IMR-90 (cell line): ENCODE measurements at places on chromosomes 1 and 21. TPM values are rescaled to one million over a fixed set of nuclear protein-coding genes. Genes with fewer than 3 reads are reported as not detected.

- H3K27me3 ChIP-seq: peaks cover 6% of the 10 kb centered on the region
- H3K4me3 ChIP-seq: no peak overlapping the region
- H3K36me3 ChIP-seq: no peaks in the 10 kb centered on the region
These were observed 6.6 kb downstream of the MYBPH start for GRCh38 chr1:203168991-203169390.

GRCh38 chr21:38815060-38815405, 9.3 kb downstream of the ETS2 start:
- H3K4me1 ChIP-seq: peaks cover 25% of the 10 kb centered on the region
- DNase-seq: peak; percentile 95
- H3K4me3 ChIP-seq: no peak overlapping the region
- H3K27me3 ChIP-seq: no peaks in the 10 kb centered on the region

DNA sequence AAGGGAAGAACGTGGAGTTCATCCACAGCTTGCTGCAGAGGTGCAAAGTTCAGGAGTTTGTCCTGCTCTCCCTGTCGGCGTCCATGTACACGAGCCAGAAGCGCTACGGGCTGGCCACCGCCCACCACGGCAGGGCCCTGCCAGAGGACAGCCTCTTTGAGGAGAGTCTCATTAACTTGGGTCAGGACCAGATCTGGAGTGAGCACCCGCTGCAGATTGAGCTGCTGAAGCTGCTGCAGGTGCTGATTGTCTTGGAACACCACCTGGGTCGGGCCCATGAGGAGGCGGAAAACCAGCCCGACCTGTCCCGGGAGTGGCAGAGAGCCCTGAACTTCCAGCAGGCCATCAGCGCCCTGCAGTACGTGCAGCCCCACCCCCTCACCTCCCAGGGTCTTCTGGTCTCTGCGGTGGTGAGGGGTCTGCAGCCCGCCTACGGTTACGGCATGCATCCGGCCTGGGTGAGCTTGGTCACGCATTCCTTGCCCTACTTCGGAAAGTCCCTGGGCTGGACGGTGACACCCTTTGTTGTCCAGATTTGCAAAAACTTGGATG, 73.8 kb upstream of the MORC3 start:
- H3K27ac ChIP-seq: no peak overlapping the region
- peaks cover 5% of the 10 kb centered on the region; the same call in 1 of the 2 replicates for H3K4me1 ChIP-seq
- H3K4me3 ChIP-seq: no peak overlapping the region
- H3K36me3 ChIP-seq: peaks cover 19% of the 10 kb centered on the region
- no peaks in the 10 kb centered on the region for H3K27me3 ChIP-seq

- peak; percentile 79 for DNase-seq
- no peak overlapping the region for H3K4me3 ChIP-seq
- no peak overlapping the region for H3K27ac ChIP-seq
These were observed 39.9 kb downstream of the F5 start for GRCh38 chr1:169546087-169546995.

DNA sequence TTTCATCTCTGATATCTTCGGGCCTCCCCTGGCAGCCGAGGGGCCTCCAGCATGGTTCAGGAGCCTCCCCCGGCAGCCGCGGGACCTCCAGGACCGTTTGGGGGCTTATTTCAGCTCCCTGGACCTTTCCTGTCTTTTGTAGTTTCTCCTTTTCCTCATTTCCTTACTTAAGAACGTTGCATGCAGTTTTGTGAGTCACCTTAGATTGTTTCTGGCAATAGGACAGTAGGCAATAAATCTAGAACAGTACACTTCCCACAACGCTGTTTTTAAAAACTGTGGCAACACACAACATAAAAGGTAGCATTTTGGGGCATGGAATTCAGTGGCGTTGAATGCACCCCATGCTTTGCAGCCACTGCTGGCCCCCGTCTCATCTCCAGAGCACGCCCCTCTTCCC, 24.4 kb downstream of the FAAP20 start:
- H3K4me1 ChIP-seq: peaks cover 3% of the 10 kb centered on the region
- DNase-seq: peak; percentile 58
- H3K27me3 ChIP-seq: peaks cover 8% of the 10 kb centered on the region; the same call in 1 of the 2 replicates
- H3K27ac ChIP-seq: no peak overlapping the region
- no peaks in the 10 kb centered on the region for H3K36me3 ChIP-seq

- H3K27ac ChIP-seq: no peak overlapping the region
- no peak overlapping the region for H3K4me3 ChIP-seq
- H3K27me3 ChIP-seq: peaks cover 14% of the 10 kb centered on the region
These were observed 21.6 kb downstream of the ARMH1 start for GRCh38 chr1:44696101-44696500.

GRCh38 chr1:10553118-10553517, 78.4 kb downstream of the PEX14 start:
- no peaks in the 10 kb centered on the region for H3K27me3 ChIP-seq
- no peaks in the 10 kb centered on the region for H3K36me3 ChIP-seq
- no peak overlapping the region for H3K27ac ChIP-seq

DNA sequence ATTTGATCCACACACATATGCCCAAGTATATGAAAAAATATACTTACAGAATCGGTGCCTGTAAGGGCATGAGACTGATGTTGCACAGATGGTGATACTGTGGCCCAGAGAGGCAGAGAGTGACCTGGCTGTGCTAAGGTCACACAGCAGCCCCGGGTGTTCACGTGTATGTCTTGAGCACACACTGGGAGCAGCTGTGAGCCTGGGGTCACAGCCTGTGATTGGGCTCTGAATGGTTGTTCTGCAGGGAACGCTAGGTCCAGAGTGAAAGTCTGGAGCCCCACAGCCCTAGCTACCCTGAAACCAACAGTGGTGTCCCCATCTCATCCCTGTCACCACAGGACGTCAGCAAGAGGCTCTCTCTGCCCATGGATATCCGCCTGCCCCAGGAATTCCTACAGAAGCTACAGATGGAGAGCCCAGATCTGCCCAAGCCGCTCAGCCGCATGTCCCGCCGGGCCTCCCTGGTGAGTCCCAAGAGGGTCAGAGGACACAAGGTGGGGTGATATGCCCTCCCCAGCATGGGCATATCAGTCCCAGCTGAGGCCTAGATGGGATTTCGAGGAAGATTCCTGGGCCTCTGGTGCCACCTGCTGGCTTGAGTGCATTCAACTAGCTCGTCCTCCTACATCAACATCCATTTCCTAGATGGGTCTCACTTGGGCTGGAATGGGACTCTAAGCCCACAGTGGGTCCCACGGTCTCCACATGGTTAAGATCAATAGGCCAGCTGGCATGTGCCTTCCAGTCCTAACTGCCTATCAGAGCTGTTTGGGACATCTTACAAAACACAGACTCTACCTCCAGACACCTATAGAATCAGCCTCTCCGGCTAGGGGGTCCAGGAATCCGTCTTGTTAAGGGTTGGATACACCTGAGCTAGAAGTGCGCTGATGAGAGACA, 19.7 kb downstream of the CDK18 start:
- H3K27me3 ChIP-seq: peaks cover 29% of the 10 kb centered on the region
- H3K4me3 ChIP-seq: no peak overlapping the region
- peak; percentile 59 for DNase-seq
- H3K27ac ChIP-seq: no peak overlapping the region
- no peaks in the 10 kb centered on the region for H3K36me3 ChIP-seq

DNA sequence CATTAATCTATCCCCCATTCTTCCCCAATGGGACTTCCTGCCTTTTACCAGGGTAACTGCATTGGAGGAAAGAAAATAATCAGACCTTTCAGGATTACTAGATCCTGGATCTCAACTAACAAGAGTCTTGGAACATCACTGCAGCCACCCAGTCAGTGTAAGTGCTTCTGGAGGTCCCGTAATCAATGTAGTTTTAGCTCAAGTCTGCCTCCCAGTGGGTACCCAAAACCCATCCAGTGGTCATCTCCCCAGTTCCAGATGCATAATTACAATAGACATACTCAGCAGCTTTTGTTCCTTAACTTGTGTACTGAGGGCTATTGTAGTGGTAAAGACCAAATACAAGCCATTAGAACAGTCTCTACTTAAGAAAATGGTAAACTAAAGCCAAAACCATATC, 319.1 kb downstream of the GPATCH2 start:
- H3K4me3 ChIP-seq: no peak overlapping the region
- no peaks in the 10 kb centered on the region; the same call in 1 of the 2 replicates for H3K4me1 ChIP-seq
- no peak overlapping the region for H3K27ac ChIP-seq
- no peaks in the 10 kb centered on the region for H3K27me3 ChIP-seq
- H3K36me3 ChIP-seq: no peaks in the 10 kb centered on the region

DNA sequence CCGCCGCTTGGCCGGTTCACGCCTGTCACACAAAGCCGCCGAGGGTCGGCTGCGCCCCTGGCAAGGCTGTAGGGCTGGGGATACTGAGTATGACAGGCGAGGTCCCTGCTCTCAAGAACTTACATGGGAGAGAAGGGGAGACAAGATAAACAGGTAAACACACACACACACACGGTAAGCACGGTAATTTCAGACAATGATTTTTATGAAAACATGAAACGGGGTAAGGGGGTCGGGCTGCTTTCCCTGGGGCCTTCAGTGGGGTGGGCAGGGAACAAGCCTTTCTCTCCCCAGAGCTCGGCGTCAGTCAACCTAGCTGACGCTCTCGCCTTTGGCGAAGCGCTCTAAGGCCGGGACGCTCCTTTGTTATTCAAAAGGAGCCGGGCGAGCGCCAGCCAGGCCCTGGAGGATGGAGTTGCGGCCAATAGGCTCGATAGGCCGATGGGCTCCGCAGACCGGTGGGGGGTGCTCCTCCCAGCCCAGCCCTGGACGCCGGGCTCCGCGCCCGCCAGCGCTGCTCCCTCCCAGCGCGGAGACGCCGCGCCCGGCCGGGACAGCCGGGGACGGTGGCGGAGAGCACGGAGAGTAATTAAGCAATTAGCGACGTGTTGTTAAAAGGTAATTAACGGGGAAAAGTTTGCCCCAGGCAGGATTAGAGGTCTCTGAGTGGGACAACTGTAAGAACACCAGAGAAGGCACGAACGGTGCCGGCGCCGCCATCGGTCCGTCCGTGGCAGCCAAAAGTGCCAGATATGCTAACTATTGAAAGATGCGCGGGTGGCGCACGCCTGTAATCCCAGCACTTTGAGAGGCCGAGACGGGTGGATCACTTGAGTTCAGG, 950 bp upstream of the INKA2 start:
- no peak overlapping the region for H3K27ac ChIP-seq
- peak; percentile 52 for DNase-seq
- H3K27me3 ChIP-seq: no peaks in the 10 kb centered on the region
- no peaks in the 10 kb centered on the region for H3K36me3 ChIP-seq

DNA sequence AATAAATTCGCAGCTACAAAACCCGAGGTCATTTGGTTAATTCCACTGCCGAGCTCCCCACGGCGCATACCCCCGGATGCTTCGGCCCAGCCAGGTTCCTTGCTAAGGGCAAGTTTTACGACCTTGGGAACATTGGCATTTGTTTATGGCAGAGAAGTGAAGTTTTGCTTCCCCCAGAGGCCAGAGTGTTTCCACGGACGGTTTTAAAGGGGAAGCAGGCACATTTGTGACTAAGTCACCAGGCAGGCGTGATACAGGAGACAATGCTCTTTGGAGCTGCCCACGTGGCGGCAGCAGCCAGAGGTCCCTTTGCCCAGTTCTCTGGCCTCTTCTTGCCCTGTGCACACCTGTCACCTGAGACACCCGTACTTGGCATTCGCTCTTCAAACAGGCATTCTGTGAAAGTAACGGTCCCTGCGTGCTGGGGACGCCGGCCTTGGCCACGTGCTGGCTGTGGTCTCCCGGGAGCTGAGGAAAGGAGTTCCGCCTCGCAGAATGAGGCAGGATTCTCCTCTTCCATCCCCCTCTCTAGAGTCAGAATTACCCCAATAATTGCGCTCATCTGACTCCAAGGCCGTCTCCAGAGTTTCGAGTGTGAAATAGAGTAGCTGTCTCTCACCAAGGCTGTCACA, 138.3 kb downstream of the PRDM16 start:
- H3K27me3 ChIP-seq: no peaks in the 10 kb centered on the region
- H3K4me3 ChIP-seq: no peak overlapping the region
- no peaks in the 10 kb centered on the region for H3K36me3 ChIP-seq
- H3K4me1 ChIP-seq: no peaks in the 10 kb centered on the region
- H3K27ac ChIP-seq: no peak overlapping the region

DNA sequence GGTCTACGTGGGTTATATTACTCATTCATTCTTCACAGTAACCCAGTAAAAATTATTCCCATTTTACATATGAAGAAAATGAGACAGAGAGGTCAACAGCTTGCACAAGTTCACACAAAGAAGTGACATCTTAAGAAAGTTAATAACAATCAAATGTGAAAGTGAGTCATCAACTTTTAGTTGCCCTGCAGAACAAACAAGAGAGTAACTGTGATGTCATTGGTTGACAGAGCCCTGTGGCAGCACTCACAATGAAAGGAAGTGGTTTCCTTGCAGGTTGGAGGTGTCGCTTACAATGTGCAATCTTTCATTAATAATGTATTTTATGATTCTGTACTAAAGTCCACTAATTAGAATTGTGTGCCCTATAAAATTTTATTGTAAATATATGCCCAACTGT, 369.6 kb downstream of the RYR2 start:
- no peaks in the 10 kb centered on the region for H3K36me3 ChIP-seq
- no peaks in the 10 kb centered on the region for H3K4me1 ChIP-seq
- H3K27ac ChIP-seq: no peak overlapping the region
- H3K4me3 ChIP-seq: no peak overlapping the region

DNA sequence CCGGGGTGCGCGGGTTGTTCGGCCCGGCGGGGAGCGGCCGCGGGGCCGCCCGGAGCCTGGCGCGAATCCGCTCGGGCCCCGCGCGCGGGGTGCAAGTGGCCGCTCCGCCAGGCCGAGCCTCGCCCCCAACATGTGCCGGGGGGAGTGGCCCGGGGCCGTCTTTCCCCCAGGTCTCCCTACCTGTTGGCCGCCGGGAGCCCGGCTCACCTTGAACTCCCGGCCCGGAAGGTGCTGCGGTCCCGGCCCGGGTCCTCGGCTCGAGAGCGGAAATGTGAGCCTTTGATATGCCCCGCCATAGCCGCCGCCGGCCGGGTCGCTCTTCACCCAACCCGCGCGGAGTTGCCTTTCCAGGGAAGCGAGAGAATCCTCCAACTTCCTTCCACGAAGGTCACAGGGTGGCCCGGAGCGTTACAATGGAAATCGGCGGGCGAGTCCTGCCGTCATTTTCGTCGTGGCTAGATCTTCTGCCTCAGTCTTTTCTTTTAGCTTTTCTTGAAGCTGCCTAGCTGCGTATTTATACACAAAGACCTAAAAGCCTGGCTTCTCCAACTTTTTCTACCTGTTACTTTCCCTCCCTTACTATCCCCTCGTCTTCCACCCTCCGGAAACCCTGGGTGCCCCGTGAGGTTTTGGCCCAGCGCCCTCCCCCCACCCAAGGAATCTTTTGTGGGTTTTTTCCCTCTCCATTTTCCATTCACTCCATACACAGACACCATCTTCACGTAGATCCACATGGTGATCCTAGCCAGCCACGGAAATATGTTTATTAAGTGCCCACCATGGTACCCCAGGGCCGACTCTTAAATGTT, 867 bp downstream of the PTGFRN start:
- H3K27ac ChIP-seq: no peak overlapping the region
- H3K4me3 ChIP-seq: peak overlapping the region; percentile 10; the same call in 1 of the 2 replicates
- H3K36me3 ChIP-seq: no peaks in the 10 kb centered on the region
- H3K4me1 ChIP-seq: no peaks in the 10 kb centered on the region
- H3K27me3 ChIP-seq: peaks cover 52% of the 10 kb centered on the region

CD2 gene
- total RNA-seq: not detected in 2 replicates

A3GALT2 gene
- not detected in 2 replicates for total RNA-seq

ADAMTSL4 gene
- 0.54 and 0.56 TPM in 2 replicates for total RNA-seq

CAPN9 gene
- not detected in 2 replicates for total RNA-seq

ADIPOR1 gene
- 83.9 and 92.5 TPM in 2 replicates for total RNA-seq

SHISAL2A gene
- total RNA-seq: not detected in 2 replicates

SKI gene
- 2.3 and 3.9 TPM in 2 replicates for total RNA-seq

PERM1 gene
- not detected in 2 replicates for total RNA-seq

CFAP107 gene
- total RNA-seq: not detected in 2 replicates

CTSK gene
- total RNA-seq: 4.7 and 7.7 TPM in 2 replicates

GBP6 gene
- total RNA-seq: not detected in 2 replicates

RGS18 gene
- under 0.01 and 0.18 TPM in 2 replicates for total RNA-seq

CATSPERE gene
- 0.18 and 0.28 TPM in 2 replicates for total RNA-seq

CLCNKA gene
- not detected in 2 replicates for total RNA-seq

JAM2 gene
- total RNA-seq: 0.72 and 0.83 TPM in 2 replicates

ADAM30 gene
- not detected in 2 replicates for total RNA-seq

CRYAA gene
- total RNA-seq: not detected in 2 replicates

CPTP gene
- 2.7 and 3.1 TPM in 2 replicates for total RNA-seq

TCEANC2 gene
- total RNA-seq: 3.1 and 3.2 TPM in 2 replicates

PLEKHN1 gene
- 0.28 and 0.54 TPM in 2 replicates for total RNA-seq

OR2L5 gene
- not detected in 2 replicates for total RNA-seq
